IPS DF 6.9 (cell line): ENCODE measurements at places on chromosomes 11 and 22.

DNA sequence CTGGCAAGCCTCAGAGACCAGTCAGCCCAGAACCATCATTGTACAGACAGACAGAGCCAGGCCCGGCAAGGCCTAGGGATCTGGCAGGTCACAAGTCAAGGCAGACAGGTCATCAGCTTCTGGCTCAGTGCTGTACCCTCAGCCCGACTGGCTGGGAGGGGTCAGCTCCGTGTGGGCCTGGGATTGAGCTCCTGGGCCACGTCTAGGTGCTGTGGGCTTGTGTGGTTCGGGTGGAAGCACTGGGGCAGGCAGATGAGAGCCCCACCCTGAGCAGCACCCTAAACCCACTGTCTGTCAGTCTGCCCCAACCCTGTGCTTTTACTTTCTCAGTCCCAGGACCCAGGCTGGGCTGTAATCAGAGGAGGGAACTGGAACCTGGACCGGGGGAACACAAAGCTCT is 26.9 kb upstream of the P2RY2 start:
- DNase-seq: no peak

- no peak for DNase-seq
These were observed 18.7 kb downstream of the ART5 start for GRCh38 chr11:3623121-3623520.

GRCh38 chr11:77502346-77502905 is 28.5 kb upstream of the PAK1 start:
- DNase-seq: no peak

- no peak for DNase-seq
These were observed 17.7 kb downstream of the TXN2 start for GRCh38 chr22:36463783-36464184.

- no peak for DNase-seq
These were observed 430.6 kb downstream of the BUD13 start for GRCh38 chr11:116342148-116342547.
